ENCODE measurements at places on chromosomes 6 and 20.

DNA sequence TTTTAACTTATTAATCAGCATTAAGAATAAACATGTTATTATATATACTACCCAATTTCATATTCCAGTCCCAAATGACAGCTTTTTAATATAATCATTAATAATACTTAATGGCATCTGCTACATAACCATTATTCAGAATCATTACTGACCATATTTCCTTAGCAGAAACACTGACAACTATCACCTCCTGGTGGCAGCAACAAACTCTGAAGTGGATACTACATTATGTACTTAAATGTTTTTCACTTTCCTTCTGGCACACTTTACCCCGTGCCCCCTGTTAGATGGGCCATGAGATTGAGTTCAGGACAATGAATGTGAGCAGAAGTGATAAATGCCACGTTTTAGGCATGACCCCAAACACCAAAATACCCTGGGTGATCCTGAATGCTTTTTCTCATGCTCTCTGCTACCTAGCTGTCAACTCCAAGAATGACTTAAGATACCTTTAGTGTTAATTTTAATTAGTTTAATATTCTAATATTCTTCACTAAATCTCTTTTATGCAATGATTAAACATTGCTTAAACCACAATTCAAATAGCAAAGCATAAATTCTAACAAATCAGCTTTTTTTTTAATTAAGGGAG, 77.1 kb downstream of the LMBRD1 start:
- peak; percentile 16 for DNase-seq

DNA sequence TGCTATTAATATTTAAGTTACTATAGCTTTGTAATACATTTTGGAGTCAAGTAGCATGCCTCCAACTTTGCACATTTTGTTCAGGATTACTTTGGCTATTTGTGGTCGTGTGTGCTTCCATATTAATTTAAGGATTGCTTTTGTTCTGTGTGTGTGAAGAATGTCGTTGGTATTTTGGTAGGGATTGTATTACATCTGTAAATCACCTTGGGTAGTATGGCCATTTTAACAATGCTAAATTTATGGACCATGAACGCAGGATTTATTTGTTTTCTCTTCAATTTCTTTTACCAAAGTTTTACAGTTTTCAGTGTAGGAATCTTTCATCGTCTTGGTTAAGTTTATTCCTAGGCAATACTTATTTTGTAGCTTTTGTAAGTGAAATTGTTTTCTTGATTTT, 758.0 kb downstream of the FRK start:
- no peak for DNase-seq

- no peak for DNase-seq
These were observed 24.3 kb downstream of the BMP6 start for GRCh38 chr6:7750197-7750596.

- DNase-seq = no peak
These were observed 8.2 kb upstream of the RPS6KA2 start for GRCh38 chr6:166635013-166635970.

GRCh38 chr6:168045706-168046620, 33.0 kb downstream of the FRMD1 start:
- DNase-seq = no peak

DNA sequence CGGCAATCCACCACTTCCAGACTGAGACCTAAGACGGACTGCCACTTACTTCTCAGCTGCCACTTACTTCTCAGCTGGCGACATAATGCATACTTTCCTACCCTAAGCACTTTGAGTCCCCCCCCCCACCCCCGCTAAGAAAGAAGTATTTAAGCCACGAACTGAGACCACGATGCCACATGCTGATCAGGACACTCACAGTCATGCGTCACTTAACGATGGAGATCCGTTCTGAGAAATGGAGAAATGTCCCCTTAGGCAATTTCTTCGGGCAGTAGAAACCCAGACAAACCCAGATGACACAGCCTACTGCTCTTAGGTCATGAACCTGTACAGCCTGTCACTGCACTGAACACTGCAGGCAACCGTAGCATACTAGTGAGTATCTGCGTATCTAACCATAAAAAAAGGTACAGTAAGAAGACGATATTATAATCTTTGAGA, 690 bp downstream of the IFNGR1 start:
- DNase-seq = peak; percentile 24

- DNase-seq = no peak
These were observed 649 bp upstream of the LRRC73 start for GRCh38 chr6:43510827-43511163.

DNA sequence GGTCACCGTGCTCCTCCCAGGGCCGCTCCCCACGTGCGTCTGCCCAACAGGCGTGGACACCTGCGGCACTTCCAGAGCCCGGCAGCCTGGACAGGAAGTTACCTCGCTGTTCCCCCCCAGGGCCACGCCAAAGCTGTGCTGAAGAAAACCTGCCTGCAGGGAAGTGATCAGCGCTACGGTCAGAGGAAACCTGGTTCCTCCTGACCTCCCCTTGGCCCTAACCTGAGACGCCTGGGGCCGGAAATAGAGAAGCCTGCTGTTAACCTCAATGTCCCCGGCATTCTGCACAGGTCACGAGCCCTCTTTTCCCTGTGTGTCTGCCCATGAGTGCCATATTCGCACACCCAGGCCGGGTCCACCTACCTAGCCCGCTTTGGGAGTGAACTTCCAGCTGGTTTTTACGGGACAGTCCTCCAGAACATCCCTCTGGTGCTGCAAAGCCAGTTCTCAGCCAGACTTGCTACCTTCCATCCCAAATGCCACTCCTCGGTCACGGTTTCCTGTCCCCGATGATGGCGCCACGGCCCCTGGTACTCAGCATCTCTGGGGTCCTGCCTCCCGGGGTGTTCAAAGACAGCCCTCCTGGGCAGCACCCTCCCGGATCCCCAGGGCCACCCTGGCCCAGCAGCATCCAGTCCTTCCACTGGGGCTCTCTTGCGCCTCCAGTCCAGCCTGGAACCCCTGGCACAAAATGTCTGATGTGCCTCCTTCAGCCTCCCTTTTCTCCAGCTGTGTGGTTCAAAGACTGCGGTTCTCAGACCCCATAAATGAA, 12.0 kb upstream of the IRF4 start:
- no peak for DNase-seq
